ENCODE measurements at places on chromosomes 4 and X.

DNA sequence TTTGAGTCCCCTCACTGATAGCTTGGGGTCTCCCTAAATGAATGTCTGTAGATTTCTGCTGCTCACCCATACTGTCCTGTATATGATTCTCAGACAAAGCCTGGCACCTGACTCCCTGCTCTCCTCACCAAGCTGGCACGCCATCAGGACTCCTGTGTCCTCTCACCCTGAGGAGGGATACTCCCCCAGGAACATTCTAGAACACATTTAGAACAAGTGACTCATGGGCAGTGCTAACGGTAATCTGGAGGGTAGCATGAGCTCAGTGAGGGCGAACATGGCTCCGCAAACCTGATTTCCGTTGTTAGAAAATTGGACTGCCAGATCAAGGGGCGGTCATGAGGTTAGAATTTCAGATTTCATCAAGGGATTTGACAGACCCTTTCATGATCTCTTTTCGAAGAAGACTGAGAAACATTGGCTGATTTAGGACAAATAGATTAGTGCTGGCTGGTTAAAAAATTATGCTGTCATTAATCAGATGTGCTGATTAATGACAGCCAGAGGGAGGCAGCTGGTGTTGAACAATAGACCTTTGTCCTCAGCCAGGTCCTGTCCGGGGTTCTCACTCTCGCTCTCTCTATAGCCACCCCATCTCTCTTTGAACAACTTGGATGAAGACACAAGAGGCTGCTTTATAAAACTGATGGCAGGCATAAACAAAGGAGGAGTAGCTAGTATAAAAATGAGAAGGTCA is 244.3 kb downstream of the PTTG2 start:
- DNase-seq, result peak; percentile 59

DNA sequence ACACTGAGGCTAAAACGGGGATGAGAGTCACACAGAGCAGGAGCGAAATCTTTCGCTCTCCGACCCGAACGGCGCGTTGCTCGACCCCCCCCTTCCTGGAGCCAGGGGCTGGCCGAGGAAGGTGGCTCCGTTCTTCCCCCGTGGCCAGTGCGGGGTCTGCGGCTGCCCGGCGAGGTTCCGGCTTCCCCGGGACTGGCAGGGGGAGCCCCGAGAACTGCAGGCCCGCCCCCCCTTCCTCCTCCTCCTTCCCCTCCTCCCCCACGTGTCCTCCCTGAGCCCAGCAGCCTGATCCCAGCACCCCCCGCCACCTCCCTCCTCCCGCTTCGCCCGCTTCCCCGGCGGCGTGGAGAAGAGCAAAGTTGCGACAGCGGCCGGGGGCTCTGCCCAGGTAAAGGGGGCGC is 2.4 kb upstream of the BCORL1 start:
- no peak for DNase-seq

GRCh38 chrX:106203315-106203714 is 35.2 kb downstream of the PWWP3B start:
- DNase-seq, result no peak

DNA sequence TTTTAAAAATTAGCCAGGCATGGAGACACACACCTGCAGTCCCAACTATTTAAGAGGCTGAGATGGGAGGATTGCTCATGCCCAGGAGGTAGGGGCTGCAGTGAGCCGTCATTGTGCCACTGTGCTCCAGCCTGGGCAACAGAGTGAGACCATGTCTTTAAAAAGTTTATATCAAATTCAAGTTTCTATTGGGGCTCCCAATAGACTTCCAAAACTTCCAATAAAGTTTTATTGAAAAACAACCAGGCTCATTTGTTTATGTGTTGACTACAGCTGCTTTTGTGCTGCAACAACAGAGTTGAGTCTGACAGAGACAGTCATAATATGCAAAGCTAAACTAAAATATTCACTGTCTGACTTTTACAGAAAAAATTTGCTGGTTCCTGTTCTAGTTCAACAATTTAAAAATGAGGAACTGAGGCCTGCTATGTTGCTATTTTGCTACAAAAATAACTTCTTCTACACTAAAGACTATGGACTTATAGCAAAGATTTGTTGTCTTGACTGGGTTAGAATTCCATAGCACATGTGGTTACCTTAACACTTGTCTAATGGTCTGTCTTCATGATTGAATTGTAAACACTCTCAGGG is 63.3 kb upstream of the RELL1 start:
- DNase-seq, result no peak

Data from midbrain (tissue), 1 donor.